Activated naive CD4-positive, alpha-beta T cell treated with anti-CD3 and anti-CD28 coated beads for 36 hours (primary cell): ENCODE measurements at places on chromosomes 7 and 10. TPM values are rescaled to one million over a fixed set of nuclear protein-coding genes. Genes with fewer than 3 reads are reported as not detected.

DNA sequence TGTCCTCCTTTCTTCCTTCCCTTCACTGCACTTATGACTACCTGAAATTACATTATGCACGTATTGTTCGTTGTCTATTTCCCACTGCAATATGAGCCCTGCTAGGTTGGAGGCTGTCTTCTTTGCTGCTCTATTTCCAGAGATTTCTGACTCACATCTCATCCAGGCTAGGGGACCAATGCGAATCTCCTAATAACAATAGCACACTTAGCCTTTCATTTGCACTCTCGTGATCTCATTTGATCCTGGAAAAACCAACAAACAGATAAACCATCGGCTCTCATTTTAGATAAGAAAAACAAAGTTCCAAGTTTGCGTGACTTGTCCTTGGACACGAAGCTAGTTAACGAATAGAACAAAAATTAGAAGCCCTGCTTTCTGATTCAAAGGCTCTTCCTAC, 1.4 kb downstream of the ZNF438 start:
- no peak for DNase-seq

DNA sequence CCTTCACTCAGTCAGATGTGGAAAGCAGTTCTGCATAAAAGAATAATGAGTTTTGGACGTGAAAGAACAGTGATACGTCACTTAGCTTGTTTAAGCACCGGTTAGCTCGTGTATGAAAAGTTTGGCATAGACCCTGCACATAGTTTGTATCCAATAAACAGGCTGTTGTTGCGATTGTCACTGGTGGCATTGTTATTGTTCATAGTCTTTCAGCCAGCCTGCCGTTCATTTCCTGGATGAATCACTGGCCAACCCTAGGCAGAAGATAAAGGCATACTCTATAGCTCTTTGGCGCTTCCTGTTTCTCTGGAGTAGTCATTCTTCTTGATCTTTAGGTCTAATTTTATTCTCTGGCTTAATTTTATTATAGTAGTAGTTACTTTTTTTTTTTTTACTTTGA, 57.8 kb upstream of the ANKRD30A start:
- DNase-seq = no peak

GRCh38 chr10:132977807-132978206, 35.4 kb upstream of the CFAP46 start:
- DNase-seq = peak; percentile 0

DNA sequence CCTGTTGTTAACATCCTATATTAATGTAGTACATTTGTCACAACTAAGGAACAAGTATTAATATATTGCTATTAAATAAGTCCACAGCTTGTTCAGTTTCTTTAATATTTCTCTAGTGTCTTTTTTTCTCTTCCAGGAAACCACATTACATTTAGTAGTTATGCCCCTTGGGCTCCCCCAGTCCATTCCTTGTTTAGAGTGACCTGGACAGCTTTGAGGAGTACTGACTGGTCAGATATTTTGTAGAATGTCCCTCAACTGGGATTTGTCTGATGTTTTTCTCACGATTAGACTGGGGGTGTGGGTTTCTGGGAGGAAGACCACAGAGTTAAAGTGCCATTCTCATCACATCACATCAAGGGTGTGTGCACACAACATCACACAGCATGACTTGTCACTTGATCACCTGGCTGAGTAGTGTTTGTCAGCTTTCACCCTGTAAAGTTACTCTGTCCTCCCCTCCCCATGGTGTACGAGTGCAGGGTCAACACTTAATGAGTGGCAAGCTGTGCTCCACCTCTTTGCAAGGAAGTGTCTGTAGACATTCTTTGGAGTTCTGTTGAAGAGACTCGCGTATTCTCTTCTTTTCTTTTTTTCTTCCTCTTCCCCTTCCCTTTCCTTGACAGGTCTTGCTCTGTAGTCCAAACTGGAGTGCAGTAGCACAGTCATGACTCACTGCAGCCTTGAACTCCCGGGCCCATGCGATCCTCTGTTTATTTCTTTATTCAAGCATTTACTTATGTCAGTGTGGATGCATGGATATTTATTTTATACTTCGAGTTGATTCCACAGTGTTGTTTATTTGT, 10.2 kb downstream of the LMTK2 start:
- DNase-seq = no peak

CNPY1 gene
- not detected for total RNA-seq
